Stimulated activated naive CD8-positive, alpha-beta T cell treated with anti-CD3 and anti-CD28 coated beads, Interleukin-15, Interleukin-2, amounts not matched to agents 100 U/mL and 50 U/mL, for 24 hours (primary cell): ENCODE measurements at places on chromosomes 4 and X.
A peak's percentile ranks its signal among the peaks of the same experiment; 100 is the strongest.

DNA sequence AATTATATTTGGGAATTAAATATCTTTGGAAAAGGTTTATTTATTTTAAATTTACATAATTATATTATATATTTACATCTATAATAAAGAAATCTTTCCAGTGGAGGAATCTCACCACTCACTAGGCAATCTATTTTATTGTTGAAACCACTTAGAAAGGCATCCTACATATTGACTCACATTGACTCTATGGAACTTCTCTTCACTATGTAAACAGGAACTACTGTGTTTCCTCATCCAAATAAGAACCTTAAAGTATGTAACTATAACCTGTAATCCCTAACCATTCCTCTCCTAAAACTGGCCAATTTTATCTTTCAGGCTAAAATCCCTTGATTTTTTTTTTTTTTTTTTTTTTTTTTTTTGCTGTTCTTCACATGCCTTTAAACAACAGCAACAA is 268.7 kb downstream of the MAPK10 start:
- DNase-seq = no peak

- DNase-seq = no peak
Observed at GRCh38 chr4:73912191-73912590, 43.0 kb downstream of the CXCL1 start.

GRCh38 chr4:78061939-78062570 is 4.9 kb downstream of the FRAS1 start:
- DNase-seq = no peak

GRCh38 chrX:121014826-121015225 is 29.3 kb upstream of the CT47A1 start:
- no peak for DNase-seq

- DNase-seq = peak; percentile 14
Observed at GRCh38 chr4:143539670-143540023, 26.1 kb downstream of the SMARCA5 start.

DNA sequence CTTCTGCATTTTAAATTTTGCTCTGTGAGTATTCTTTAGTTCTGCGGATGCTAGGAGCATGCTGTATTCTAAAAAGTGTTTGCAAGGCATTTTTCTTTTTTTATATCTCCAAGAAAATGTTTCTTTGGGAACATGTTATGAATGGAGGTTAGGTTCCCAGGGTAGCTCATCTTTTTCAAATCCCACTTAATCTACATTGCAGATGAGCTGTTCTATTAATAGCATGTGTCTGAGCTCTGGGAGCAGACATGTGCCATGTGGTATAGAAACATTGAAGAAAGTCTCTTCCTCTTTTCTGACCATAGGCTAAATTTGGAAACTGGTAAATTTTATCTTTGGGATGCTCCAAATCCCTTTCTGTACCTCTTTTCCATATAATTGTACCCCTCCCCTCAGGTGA is 23.2 kb downstream of the DIAPH2 start:
- no peak for DNase-seq

DNA sequence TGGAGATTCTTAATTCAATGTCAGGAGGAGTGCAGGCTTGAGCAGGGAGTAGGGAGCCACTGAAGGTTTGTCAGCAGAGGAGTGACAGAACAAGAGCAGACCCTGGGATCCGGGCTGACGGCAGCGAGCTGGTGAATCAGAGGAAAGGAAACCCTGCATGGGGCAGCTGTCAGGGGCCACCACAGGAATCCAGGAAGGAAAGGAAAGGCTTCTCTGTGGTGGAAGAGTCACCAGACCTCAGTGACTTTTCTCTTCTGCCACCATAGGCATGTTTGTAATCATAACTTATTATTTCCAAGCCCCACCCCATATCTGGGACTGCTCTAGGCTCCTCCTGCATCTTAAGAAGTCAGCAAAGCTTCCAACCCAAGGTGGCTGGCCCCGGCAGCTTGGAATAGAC is 150.9 kb downstream of the BCOR start:
- no peak for DNase-seq

- no peak for DNase-seq
Observed at GRCh38 chr4:79182209-79182608, 143.7 kb downstream of the NAA11 start.

DNA sequence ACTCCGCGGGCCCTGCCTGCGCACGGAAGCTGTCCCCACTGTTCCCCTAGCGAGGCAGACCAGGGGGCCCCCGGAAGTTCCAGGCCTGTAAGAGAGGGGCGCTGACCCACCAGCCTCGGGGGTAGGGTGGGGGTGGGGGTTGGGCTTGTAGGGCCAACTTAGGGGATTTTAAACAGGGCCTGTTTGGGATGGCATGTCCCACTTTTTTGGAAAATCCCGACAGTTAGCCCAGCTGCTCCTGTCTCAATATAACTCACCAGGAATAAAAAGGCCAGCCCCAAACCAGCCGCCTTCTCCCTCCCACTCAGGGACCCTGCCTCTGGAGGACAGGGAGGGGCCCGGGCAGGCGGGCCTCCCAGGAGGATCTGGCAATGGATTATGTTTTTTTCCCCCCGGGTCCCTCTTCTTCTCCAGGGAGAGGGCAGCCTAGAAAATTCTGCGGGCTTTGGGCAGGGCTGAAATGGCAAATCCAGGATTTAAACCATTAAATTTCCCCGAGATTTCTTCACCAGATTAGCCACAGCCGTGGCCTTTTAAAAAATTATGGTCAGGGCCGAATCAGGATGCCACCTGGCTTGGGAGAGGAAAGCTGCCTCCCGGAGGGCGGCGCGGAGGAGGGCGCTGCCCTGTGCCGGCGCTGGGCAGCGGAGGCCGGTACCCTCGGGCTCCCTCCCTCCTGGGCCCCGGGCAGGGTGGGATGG is 957 bp downstream of the PPP2R2C start:
- DNase-seq = no peak

DNA sequence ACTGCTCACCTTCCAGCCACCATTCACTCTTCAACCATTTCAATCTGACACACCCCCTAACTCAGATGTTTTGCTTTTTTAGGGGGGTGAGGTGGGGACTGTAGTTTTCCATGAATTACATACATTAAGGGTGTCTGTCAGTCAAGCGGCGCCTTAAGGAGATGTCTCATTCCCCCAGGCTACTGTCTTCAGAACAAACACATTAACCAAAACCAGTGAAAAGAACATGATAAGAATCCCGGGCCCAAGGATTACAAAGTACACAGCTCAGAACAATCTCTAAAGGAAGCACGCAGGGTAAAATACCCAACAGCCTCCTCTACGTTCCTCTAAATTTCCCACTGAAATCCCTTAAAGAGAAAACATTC is 62.5 kb upstream of the IRF2 start:
- no peak for DNase-seq

GRCh38 chr4:88619971-88620370 is 27.7 kb downstream of the HERC3 start:
- no peak for DNase-seq

DNA sequence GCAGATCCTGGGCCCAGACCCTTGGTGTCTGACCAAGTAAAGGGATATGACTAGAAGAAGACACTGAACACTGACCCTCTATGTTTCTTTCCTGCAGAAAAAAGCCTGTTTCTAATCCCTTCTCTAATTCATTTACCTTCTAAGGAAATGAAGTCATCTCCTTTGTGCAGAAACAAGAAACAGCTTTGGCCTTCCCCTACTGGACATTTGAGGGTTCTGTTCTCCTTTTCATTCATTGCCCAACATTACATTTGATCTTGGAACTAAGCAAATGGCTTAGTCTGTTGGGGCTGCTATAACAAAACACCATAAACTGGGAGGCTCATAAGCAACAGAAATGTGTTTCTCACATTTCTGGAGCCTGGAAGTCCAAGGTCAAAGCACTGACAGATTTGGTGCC is 20.0 kb downstream of the HCCS start:
- no peak for DNase-seq

GRCh38 chr4:145774473-145774872 is 94.5 kb downstream of the C4orf51 start:
- DNase-seq = no peak

DNA sequence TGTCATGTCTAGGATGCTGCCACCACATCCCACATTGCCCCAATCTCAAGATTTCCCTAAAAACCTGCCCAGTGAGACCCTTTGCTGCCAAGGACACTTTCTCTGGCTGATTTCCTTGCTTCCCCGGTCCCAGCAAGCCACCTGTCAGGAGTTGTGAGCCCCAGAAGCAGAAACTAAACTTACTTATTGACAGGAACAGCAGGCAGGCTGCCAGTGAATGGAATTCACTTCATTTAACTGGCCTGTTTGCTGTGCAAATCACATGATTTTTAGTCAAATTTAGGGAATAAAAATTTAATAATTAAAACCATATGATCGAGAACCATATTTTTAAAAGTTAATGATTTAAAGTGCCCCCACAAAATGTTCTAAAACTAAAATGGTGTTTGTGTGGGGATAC is 48.5 kb downstream of the MAMLD1 start:
- no peak for DNase-seq

DNA sequence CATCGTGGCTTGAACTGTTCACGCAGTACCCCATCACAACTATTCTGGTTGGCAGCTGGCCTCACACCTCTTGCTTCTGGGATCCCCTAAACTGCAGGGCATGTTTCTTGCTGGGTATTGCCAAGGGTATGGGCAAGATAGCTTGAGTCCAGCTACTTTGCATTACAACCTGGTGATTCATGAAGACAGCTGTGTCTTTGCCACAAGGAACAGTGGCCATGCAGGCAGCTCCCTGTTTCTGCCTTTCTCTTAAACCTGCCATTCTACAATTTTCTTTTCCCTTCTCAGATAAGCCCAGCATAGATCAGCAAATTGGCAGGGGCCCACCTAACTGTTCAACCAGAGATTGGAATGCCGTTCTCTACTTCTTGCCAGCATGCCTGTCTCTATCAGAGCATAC is 42.8 kb downstream of the TENM3 start:
- no peak for DNase-seq

GRCh38 chr4:48594180-48594579 is 104.1 kb downstream of the ZAR1 start:
- DNase-seq = no peak

- peak; percentile 19 for DNase-seq
Observed at GRCh38 chrX:51420610-51421009, 75.8 kb downstream of the NUDT11 start.

- no peak for DNase-seq
Observed at GRCh38 chr4:16783119-16783518, 115.3 kb downstream of the LDB2 start.

GRCh38 chr4:120991885-120992284 is 69.4 kb upstream of the PRDM5 start:
- no peak for DNase-seq

GRCh38 chr4:5971078-5971450 is 47.2 kb downstream of the C4orf50 start:
- no peak for DNase-seq

GRCh38 chr4:10442976-10443375 is 14.2 kb downstream of the ZNF518B start:
- no peak for DNase-seq

GRCh38 chrX:101551380-101551767 is 1.0 kb downstream of the ARMCX1 start:
- no peak for DNase-seq

GRCh38 chr4:16860516-16860915 is 37.9 kb downstream of the LDB2 start:
- DNase-seq = no peak

DNA sequence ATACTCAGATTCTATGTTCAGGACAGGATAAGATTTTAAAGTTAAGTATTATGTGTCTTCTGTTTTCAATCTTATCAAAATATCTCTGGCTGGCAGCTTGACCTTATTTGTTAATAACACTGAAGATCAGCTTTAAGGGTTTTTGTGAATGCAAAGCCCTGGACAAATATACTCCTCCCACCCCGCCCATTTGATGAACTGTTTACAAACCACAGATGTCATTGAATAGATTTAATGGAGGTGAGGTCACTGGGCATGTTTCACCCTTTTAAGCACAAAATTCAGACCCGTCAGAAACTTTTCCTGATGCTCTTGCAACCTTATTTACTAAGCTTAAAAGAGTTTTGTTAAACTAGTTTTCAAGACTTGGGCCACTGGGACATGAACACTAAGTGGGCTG is 10.1 kb upstream of the CXCL8 start:
- no peak for DNase-seq

DNA sequence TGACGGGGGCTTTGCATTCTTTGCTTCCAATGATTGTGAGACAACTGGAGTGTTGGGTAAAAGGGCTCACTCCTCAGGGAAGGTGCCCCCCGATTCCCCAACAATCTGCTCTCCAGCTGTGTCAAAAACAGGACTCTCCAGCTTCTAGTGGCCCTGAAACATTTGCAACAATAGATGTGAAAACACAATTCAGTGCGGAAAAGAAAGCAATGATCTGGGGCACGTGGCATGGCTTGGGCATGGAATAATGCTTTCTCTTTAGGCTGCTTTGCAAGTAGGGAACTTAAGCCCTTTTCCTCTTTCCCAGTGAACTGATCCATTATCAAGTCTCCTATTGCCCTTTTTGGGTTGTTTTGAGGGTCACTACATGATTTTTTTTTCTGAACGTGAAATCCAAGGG is 239.9 kb downstream of the C4orf33 start:
- DNase-seq = no peak

DNA sequence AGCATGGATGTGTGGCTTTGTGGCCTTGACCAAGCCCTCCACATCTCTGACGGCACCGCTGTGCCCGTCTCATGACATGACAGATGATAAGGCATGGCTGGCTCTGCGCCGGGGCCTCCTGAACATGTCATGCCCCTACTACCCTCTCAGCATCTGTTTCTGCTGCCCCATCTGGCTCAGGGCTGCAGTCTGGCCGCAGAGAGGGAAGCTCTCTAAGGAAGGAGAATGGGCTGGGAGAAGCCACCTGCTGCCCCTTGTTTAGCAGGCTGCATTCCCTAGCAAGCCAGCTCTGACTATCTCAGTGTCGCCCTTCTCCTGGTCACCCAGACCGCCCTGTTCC is 7.2 kb downstream of the ZNF185 start:
- no peak for DNase-seq

DNA sequence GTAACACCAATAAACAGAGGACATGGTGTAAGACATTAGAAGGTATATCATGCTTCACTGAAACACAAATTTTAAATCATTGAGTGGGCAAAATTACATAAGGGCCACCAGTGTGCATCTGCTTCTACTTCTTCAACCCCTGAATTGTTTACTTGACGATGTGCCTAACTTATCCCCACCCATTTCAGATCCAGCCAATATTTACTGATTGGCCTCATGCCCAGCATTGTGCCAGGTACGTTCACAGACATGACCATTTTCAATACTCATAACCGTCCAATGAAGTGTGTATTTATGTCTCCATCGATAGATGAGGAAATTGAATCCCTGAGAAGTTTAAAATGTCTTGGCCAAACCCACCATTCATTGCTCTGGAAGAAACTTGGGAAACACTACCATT is 208.3 kb upstream of the MID1 start:
- no peak for DNase-seq
